ENCODE measurements at places on chromosomes 2 and 18.
A peak's percentile ranks its signal among the peaks of the same experiment; 100 is the strongest.

DNA sequence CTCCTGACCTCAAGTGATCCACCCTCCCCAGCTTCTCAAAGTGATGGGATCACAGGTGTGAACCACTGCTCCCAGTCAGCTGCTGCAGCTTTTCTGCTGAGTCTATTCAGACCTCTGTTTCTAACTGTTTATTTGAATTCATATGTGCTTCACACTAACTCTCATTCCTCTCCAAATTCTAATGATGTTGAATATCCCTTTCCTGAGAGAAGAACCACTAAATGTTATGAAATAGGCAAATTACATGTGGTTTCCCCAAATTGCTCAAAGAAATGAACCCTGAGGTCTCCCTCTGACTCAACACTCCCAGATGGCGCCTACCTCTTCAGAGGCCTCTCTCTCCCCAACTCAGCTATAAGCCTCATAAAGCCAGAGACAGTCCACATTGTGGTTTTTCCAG, 98.6 kb downstream of the IRS1 start:
- no peak for DNase-seq

DNA sequence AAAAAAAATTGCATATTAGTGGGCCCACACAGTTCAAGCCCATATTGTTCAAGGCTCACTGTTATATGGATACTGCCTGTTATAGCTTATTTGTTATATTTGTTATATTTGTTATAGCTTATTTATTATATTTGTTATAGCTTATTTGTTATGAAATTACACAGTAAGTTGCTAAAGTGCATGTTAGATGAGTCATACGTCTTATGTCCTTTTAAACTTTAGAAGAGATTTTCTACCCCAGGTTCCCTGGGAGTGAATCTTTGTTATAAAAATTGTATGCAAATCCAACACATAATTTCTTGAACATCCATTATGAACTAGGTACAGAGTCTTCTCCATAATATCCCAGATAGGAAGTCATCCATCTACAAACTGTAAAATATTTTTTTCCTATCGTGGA, 22.1 kb downstream of the HTR2B start:
- no peak for DNase-seq

GRCh38 chr2:95265182-95265581, 9.1 kb upstream of the PROM2 start:
- no peak for DNase-seq

DNA sequence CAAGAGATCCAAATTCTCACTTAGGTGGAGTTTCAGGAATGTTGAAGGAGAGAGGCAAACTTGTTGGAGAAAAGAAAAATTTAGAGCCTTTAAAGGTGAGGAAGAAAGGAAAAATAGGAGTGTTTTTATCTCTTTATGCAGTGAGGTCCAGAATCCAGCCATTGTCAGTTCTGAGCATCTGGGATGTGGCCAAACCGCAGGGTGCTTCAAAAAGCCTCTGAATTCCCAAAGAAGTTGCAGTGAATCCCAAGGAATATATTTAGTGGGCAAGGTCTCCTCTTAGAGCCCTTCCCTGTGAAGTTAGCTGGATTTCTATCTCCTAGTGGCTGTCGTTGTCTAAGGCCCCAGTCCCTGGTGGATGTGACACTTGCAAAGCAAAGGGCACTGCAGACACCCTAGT, 51.2 kb downstream of the MTCL1 start:
- DNase-seq, result no peak

DNA sequence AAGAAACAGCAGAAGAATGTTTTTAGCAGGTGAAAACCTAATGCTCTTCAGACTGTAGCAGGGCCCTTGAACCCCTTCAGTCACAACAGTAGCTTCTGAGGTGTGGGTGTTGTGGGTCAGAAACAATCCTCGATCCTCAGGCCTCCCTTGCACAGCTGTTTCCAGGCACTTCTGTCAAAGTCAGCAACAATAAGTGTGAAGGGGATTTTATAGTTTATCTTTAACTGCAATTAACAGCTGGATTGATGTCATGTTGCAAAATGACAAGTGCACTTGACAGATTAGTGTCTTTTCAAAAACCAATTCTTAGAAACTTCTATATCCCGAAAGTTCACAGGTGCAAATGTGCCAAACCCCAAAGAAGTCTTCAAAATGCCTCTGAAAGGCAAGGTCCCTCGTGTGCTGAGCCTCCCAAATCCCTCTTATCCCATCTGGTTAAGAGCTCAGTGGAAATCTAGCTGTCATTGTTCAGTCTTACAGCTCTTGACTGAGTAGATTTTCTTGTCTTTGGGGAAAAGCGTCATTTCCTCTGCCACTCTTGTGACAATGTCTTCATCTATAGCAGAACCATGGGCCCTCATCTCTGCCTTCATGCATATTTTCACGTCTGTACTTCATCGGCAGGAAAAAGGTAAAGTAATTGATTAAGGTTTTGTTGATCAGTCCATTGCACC, 29.6 kb downstream of the M1AP start:
- no peak for DNase-seq

DNA sequence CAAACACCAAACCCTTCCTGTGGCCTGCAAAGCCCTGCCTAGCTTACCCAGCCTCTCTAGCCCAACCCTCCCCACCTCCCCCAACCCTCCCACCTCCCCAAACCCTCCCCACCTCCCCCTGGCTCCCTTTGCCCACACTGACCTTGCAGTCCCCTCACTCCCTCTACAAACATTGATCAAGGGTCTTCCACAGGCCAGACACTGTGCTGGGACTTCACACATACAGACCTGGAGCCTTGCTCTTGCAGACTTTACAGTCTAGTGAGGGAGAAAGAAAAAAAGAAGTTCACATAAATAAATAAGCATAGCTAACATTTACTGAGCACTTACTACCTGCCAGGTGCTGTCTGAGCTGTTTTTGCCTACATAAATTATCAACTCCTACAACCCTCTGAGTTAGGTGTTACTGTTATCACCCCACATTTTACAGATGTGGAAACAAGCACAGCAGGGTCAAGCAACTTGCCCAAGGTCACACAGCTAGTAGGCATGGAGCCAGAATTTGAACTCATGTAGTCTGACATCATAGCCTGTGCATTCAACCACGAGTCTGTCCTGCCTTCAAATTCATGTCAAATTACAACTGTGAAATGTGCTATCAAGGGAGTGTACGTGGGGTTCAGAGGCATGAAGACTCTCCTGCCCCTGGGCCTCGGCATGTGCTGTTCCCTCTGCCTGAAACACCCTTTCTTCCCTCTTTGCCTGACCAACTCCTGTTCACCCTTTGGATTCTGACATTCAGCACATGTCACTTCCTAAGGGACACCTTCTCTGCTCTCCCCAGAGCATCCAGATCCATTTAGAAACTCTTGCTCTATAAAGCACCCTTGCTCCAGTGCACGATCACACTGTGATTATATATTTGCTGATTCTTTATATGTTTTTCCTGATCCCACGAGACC, 209.9 kb downstream of the TNS1 start:
- no peak for DNase-seq

GRCh38 chr2:232668805-232669444, 28.2 kb upstream of the GIGYF2 start:
- peak; percentile 60 for DNase-seq

DNA sequence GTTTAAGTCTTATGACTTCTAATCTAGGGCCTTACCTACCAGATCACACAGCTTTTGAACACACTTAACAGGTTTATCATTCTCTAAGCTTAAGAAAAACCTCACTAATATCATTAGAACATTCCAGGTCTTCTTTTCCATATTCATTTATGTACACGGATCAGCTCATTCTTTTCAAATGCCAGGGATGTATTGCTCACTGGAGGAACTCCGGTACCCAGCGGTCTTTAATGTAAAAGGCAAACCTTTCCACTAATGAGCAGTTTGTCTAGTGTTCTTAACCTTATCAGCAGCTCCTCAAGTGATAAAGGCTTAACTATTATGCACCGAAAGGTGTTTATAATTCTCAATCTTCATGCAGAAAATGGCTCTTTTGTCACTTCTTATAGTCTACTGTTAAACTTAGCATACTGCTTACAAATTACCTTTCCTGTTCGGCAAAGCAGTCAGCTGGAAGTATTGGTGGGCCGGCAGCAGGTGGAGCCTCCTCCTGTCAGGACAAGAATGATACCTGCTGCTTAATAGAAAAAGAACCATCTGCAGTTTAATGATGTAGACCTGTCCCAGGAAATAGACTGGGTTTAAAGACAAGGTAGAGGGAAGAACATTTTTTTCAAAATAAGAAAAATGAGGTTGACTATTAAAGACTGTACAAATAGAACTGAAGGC, 142.7 kb downstream of the FIGN start:
- no peak for DNase-seq

GRCh38 chr2:54895730-54896129, 154.5 kb downstream of the RTN4 start:
- no peak for DNase-seq

- DNase-seq, result no peak
These were observed 186.8 kb upstream of the GLI2 start for GRCh38 chr2:120548627-120549608.

DNA sequence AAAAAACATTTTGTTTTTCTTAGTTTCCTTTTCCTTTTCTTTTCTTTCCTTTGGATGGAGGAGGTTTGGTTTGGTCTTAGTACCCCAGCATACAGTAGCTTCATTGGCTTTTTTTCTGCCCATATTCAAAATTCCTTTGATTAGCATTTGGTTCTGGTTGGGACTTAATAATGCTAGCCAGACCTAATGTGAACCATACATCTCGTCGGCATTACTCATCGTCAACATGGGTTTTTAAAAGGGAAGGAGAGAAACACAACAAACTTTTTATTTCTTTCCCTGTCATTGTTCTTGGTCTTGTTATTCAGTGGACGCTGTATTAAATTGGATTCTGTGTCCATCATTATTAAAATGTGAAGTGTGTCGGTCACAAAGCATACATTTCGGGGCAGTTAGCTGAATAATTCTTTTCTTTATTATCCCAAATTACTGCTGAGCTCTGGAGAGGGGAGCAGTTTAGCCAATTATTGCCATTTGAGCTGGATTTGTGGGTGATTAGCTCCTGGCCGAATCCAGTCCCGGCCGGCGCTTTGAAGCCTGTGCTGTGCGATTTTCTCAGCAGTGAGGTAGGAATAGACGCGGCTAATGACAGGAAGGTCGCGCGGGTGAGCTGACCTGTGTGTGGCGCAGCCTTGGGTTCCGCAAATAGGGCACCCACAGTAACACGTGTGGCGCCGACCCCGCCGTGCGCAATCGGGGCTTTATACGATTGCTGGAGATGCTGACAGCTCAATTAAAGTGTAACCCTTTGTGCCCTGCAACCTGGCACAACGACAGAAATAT, 303.3 kb downstream of the GBX2 start:
- DNase-seq, result no peak

DNA sequence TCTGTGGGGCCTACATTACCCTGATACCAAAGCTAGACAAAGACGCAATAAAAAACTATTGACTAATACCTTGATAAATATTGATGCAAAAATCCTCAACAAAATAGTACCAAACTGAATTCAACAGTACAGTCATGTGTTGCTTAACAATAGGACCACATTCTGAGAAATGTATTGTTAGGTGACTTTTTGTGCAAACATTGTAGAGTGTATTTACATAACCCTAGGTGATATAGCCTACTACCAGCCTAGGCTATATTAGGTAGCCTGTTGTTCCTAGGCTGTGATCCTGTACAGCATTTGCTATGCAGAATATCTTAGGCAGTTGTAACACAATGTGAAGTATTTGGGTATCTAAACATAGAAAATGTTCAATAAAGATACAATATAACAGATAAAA, 36.7 kb downstream of the CCDC138 start:
- DNase-seq, result no peak

DNA sequence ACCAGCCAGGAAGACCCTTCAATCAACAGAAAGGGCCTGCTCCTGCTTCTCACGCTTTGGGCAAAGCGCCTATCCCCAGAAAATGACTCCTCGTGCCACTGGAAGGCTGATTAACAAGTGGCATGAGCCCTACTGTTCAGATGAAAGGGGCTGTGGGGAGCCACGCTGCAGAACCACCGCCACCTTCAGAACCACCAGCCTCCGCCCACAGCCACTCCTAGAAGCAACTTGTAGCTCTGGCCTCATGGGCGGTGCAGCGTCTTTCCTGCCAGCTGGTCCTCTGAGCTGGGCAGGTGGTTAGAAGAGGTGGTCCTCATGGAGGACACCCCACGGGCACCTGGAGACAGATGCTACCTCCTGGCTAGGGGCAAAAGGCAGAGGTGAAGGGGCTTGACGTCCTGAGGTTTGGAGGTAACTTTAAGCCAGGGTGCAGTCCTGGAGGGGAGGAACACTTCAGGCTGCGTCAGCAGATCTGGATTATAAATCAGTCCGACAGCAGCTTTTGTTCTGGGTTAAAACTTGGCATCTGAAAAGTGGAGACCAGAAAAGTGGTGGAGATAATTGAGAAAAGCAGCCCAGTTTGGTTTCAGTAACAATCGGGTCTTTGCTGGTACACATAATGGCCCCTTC, 861 bp upstream of the SEMA4C start:
- DNase-seq, result no peak

DNA sequence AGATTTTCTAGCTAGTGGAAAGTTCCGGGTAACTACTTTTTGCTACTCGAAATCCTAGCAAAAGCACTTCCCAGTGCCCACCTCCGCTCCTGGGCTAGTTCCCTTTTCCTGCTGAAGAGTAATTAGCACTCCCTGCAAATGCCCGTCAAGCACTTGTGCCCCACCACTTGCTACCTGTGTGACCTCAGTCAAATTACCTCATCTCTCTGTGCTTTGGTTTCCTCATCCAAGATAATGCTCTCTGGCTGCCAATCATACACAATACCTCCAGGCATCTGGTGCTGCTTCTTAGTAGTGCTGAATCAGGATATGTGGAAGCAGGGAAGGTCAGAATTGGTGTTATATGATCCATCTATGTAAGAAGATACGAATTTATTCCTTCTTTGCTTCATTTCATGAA, 102.1 kb upstream of the CDCA7 start:
- DNase-seq, result no peak

- no peak for DNase-seq
These were observed 104.8 kb upstream of the WDR75 start for GRCh38 chr2:189336276-189336975.

GRCh38 chr18:73615506-73615905, 532.1 kb downstream of the FBXO15 start:
- DNase-seq, result no peak

- no peak for DNase-seq
These were observed 182.8 kb upstream of the FOSL2 start for GRCh38 chr2:28209864-28210263.

GRCh38 chr18:37285825-37286224, 279.8 kb downstream of the CELF4 start:
- DNase-seq, result no peak

- no peak for DNase-seq
These were observed 478.5 kb upstream of the DDX18 start for GRCh38 chr2:117335967-117336366.

GRCh38 chr2:45678791-45679348, 27.4 kb downstream of the PRKCE start:
- no peak for DNase-seq
